GM13977 (cell line): ENCODE measurements at places on chromosomes 3 and 15.

DNA sequence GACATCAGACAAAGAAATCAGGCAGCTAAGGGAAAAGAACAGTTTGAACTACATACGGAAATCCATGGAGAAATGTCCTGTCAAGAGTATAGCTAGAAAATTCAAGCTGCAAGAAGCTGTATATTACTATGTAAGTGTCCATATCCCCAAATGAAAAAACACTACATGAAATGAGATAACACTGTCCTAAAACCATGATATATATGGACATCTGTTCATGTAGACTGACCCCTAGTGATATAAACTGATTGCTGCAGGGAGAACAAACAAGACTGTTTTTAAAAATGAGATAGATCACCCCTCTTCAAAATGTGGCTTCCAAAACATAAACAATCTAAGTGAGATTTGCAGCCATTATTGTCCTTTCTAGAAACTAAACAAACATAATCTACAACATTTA, 985.6 kb downstream of the EPHA3 start:
- no peak for DNase-seq

DNA sequence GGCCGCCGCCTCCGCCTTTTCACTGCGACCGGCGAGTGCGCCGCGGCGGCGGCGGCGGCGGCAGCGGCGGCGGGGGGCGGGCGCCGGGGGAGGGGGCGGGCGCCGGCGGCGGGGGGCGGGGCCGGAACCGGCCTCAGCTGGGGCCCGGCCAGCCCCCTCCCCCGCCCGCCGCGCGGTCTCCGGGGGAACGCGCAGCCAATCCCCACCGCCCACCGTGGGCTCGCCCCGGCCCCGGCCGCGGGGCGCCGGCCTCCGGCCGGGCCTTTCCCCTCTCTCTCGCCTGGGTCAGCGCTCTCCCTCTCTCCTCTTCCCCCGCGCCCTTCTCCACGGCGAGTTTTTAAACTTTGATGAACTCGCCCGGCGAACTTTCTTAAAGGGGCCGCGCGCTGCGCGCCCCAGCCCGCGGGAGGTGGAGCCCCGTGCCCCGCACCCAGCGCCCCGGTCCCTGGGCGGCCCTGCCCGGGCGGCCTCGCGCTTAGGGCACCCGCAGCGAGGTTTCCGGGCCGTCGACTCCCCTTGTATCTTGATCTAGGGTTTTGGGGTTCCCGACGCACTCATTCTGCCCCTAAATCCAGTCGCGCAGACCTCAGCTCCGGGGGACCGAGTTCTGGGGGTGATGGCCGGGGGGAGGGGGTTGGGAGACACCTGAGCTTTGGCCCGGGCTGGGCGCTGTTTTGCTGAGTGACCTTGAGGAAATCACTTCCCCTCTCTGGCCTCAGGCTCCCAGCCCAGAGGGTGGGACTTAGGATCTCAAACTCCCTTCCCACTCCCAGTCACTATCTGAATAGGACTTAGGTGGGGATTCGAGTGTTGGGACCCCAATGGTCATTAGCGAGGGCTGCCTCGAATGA, at the start of gene RBPMS2:
Gene RBPMS2, minus strand, starts transcription at position 39 of the 851 bp plus-strand sequence. CDS start 270 bp downstream, outside the sequence.
- peak; percentile 71 for DNase-seq

- DNase-seq, result no peak
Observed at GRCh38 chr3:46386205-46386604, 15.5 kb downstream of the CCR5 start.

DNA sequence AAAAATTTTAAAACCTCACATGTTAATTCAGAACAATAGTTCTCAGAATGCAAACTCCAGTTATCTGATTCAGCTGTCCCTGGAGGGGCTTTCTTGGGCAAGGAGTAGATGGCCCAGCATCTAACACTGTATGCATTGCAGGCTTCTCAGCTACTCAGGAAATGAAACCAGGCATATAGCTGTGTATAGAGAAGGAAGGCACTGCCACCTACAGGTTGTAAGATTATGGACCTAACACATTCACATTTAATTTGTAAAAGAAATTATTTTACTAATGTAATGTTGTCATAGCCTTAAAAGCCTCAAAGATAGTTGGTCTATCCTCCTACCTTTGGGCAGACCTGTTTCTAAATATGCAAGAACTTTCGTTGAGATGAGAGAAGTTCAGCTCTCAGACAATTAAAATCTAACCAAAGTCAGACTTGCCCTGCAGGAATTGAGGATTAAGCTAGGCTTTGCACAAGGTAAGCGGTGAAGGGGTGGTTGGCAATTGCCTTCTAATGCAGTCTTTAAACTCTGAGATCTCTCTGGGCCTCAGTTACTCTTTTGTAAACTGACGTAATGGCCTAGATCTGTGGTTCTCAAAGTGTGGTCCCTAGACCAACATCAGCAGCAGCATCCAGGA, 132.8 kb upstream of the SLC24A5 start:
- peak; percentile 42 for DNase-seq

DNA sequence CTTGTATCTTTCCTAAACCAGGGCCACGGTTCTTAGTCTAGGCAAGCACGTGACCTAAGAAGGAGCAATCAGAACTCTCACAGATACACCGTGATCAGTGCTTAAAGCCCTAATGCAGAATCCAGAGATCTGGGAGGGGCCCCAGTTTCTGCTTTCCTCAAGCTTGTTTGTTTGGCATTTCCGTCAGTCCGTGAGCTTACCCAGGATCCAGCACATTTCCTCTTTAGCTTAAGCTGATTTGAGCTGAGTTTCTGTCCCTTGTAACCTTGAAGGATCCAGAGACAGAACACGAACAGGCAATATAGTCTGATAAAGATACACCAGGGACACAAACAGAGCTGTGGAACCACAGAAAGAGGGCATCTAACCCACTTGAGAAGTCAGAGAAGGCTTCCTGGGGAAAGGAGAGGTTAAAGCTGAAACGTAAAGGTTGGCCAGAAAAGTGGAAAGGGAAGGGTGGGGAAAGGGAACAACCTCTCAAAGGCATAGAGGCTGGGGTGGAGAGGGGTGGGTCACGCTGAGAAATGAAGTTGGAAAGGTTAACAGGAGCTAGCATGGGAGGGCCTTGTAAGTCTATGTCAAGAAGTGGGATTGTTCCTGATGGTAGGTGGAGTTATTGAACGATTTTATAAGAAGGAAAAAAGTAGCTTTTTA, 42.1 kb upstream of the RARB start:
- DNase-seq, result no peak

GRCh38 chr3:161893972-161894371, 397.4 kb downstream of the OTOL1 start:
- DNase-seq, result no peak

DNA sequence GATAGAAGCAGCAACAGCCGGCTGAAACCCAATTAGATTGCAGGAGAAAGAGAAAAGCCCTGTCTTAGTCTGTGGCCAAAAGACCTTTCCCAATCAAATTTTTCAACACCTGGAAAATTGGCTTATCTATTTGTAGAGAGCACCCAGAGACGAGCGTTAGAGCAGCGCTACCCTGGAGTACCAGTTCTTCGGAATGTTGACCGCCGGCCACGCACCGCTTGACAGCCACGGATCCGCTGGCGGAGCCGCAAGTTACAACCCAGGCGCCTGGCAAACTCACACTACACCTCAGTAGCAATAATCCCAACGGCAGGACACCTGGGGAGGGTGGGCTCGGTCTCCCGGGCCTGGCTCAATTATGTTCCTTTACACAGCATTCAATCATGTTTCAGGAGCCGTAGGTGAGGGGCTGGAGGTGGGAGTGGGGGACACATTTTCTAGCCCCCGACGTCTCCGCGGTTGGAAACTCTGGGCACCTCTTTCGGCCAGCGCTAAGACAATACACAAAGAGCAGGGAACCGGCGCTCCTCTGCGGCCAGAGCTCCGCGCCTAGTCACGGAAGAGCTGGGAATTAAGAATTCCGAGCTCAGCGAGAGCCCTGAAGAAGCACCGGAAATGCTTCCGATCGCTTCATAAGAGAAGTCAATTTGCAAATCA, 1.2 kb downstream of the MB21D2 start:
- DNase-seq, result no peak

DNA sequence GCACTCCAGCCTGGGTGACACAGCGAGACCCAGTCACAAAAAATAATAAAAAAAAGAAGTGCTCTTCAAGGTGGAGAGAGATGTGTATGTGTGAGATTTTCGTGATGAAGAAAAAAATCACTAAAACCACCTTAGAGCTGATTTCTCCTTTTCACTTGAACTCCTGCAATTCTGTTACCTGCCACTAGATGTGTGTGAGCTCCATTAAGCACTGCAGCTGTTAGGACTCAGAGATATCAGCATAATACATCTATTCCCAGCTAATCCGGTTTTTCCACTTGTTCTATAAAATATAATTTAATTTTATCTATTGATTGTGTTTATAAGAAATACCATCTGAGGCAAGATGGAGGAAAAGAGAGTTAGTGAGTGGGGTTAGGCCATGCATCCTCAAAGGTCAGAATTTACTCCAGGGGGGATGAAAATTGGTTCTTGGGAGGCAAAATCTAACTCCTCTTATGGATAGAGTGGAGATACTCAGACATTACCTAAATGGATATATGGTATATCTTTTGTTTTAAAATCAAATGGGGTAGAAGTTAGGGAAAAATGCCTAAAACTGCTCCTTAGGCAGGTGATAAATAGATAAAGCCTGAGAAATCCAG, 152.7 kb downstream of the IL20RB start:
- DNase-seq, result peak; percentile 45

- DNase-seq, result no peak
Observed at GRCh38 chr3:117788061-117788460, 1078.5 kb downstream of the TUSC7 start.

- no peak for DNase-seq
Observed at GRCh38 chr3:160008961-160009360, 20.3 kb downstream of the IL12A start.

- no peak for DNase-seq
Observed at GRCh38 chr3:69091389-69092029, 6.8 kb downstream of the ARL6IP5 start.

GRCh38 chr3:111517801-111518200, 24.2 kb upstream of the CD96 start:
- no peak for DNase-seq

DNA sequence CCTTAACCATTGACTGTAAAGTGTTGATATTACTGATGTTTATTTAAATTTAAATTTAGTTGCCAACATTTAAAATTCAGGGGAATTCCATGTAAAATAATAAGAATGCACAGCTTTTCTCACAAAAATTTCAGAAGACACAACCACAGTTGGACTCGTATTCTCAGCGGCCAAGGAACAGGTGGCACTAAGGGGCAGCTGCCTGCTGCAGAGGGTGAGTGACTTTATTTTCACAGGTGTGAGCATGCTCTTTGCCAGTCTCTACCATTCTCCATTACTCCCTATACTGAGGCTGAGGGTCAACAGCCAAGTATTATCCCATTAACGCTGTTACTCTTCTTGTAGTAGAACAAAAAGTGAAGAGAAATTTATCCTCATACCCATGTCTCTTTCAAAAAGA, 92.1 kb upstream of the GADL1 start:
- no peak for DNase-seq
